C1 segment of cervical spinal cord (tissue), 14 donors: ENCODE measurements at places on chromosomes 7 and 10.

GRCh38 chr10:116049158-116049973 lies 223.6 kb downstream of the GFRA1 start:
- no peak for DNase-seq

GRCh38 chr7:7639847-7640220 lies 718 bp upstream of the UMAD1 start:
- no peak for DNase-seq

DNA sequence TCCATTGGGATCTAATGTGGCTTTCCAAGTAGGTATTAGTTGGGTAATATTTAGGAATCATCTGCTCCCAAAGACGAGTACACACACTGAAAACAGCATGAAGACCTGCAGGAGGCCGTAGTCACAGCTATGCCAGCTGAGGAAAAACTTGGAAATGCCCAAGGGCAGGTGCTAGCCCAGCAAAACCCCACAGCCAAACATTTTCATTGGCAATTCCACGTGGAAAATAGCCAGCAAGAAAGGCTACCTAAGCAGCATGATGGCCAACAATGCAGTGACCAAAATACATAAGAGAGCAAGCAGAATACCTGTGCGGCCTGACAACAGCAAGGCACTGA lies 32.7 kb downstream of the DOCK4 start:
- no peak for DNase-seq

- DNase-seq: no peak
Measured at GRCh38 chr7:34752929-34753328, 94.9 kb downstream of the NPSR1 start.

DNA sequence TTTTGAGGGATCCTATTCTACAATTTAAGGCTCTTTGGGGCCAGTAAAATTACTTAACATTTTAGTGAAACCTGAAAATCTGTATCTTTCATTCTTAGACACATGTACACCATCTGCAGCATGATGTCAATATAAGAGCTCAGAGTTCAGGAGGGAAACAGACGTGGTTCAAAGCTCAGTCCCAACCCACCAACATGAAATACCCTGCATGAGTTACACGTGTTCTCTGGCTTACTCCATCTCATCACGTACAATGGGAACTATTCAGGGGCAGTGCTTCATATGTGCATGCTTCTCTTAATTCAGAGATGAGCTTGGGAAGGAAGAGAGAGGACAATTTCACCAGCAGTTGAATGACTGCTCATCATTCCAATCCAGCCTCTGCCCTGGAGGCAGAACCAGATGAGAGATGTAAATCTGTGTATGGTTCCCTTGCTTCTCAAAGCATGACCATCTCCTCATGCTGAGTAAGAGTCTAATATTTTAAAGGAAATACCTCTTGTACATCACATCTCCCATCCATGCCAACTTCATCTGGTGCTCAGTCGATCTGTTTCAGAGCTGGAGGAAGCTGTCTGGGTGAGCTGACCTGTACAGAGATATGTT lies 29.0 kb upstream of the ADAM12 start:
- DNase-seq: no peak

- DNase-seq: peak; percentile 1
Measured at GRCh38 chr10:25493122-25493893, 318.5 kb downstream of the GPR158 start.

GRCh38 chr7:157490465-157490912 lies 153.7 kb downstream of the DNAJB6 start:
- DNase-seq: no peak

DNA sequence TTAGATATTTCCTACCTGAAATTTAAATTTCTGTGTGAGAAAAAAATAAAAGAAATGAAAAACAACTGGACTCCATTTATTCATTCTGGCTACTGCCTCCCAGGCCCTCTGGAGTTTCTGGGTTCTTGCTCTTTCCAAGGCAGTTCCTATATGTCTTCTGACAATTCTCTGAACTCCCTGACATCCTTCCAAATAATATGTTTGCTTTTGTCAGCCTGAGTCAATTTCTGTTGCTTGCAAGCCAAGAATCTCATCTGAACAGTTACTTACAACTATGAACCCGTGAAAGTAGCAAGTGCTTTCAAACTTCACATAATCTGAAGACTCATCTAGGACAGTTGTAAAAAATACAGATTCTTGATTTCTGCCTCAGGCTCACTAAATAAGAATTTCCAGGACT lies 216.7 kb upstream of the NPVF start:
- DNase-seq: no peak

- no peak for DNase-seq
Measured at GRCh38 chr7:107268594-107268993, 99.8 kb downstream of the HBP1 start.

- no peak for DNase-seq
Measured at GRCh38 chr10:90227217-90227656, 525.8 kb downstream of the KIF20B start.
